Ovary (tissue), 10 donors: ENCODE measurements at places on chromosomes 11 and 22.

DNA sequence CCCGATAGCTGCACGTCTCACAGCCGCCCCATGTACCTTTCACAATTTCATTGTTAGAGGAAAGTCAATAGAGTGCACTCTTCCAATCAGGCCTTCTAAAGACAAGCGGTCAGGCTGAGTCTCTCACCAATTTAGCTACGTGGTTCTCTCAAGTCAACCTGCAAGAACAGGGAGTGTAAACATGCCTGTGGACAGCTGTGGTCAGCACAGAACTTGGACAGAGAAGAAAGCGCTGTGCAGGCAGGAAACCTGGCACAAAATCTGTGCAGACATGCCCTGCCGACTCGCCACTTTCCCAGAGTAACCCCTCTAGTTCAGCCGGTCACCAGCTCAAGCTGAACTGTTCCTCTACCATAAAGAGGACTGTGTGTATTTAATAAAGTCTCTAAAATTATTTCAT is 39.5 kb downstream of the CHKA start:
- no peak for DNase-seq

GRCh38 chr11:42065199-42065598 is 605.7 kb upstream of the LRRC4C start:
- no peak for DNase-seq

- no peak for DNase-seq
Observed at GRCh38 chr11:61712314-61712713, 32.1 kb downstream of the DAGLA start.

- DNase-seq, result no peak
Observed at GRCh38 chr11:110479108-110480101, 49.7 kb downstream of the FDX1 start.

DNA sequence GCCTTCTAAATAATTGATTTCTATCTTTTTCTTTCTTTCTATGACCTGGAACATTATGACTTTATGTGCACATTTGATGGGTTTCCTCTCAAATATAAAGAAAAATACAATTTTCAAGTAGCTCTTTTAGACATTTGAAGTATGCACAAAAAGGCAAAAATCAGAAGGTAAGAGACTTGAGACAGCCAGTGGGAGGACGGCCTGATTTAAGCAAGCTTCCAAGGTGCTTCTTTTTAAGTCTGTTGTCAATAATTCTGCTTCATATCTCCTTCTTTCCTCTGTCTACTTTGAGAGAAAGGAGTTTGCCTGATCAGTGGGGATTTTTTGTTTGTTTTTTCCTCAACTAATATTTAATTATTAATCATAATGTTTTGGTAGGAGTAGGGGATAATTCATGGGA is 188.2 kb upstream of the ARHGAP20 start:
- no peak for DNase-seq

GRCh38 chr11:78187366-78188285 is 800 bp downstream of the KCTD21 start:
- DNase-seq, result no peak

GRCh38 chr22:42132457-42132856 is 1.8 kb upstream of the CYP2D6 start:
- DNase-seq, result no peak

- DNase-seq, result no peak
Observed at GRCh38 chr11:85737738-85738137, 51.7 kb upstream of the CCDC89 start.

DNA sequence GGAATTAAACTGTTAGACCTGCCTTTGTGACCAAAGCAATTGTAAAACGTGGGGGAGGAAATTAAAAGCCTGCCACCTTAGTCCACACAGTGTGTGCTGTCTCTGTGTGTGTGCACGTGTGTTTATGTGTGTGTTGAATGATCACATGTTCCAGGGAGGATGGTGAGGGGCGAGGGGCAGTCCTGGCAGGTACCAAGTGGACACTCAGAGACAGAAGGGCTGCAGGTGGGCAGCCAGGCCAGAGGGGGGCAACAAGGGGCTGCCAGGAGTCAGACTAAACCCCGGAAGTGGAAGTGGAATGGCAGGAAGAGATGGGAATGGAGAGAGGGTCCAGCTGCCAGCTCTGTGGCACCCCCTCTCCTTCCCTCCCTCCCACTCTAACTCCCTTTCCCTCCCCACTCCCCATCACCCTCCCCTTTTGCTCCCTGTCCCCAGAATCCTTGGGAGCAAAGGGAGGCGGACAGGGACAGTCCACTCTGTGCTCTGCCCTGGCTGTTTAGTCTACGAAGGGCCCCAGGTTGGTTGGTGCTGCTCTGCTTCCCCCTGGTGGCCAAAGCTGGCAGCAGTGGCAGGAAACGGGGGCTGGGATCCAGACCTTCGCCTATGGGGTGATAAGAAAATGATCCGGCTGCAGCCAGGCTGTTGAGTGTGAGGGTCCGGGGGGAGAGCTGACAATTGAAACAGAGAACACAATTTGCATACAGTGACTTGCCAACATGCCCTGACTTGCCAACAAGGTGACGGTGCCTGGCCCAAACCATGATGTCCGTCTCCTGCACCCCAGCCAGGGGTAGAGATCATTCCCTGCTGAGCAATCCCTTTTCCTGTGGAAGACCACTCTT is 24.4 kb downstream of the P2RY2 start:
- DNase-seq, result peak; percentile 90

GRCh38 chr22:45201678-45202332 is 38.1 kb downstream of the NUP50 start:
- DNase-seq, result no peak

GRCh38 chr11:23112390-23112789 is 252.1 kb upstream of the CCDC179 start:
- no peak for DNase-seq
